ENCODE measurements at places on chromosomes 3 and 15.
A peak's percentile ranks its signal among the peaks of the same experiment; 100 is the strongest.

GRCh38 chr3:169278092-169278491 is 385.4 kb downstream of the MECOM start:
- DNase-seq: no peak

GRCh38 chr3:142165194-142165593 is 15.8 kb upstream of the TFDP2 start:
- DNase-seq: no peak

- no peak for DNase-seq
Measured at GRCh38 chr15:80105193-80105592, 45.7 kb downstream of the ZFAND6 start.

DNA sequence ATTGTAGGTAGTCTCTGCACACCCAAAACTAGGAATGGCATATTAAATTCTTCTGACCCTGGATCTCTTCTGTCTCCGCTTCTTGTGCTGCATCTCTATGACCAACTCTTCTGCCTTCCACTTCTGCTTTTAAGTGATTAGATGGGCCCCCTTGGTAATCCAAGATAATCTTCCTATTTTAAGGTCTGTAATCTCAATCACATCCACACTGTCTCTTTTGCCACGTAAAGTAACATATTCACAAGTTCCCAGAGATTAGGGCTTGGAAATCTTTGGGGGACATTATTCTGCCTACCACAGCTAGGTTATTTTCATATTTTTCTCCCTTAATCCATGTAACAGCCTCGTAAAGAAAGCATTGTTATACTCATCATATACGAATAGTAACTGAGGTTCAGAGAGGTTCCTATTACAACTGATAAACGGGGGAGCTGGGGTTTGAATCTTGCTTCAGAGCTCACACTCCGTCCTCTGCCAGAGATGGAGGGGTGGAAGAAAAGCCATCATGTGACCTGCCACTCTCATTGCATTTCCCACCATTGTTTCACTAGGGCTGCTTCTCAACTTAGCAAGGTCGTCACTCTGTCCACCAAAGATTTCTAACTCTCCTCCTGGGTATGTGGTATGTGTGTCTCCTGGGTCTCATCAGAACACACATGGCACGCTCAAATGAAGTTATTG is 6.6 kb upstream of the CD47 start:
- no peak for DNase-seq

DNA sequence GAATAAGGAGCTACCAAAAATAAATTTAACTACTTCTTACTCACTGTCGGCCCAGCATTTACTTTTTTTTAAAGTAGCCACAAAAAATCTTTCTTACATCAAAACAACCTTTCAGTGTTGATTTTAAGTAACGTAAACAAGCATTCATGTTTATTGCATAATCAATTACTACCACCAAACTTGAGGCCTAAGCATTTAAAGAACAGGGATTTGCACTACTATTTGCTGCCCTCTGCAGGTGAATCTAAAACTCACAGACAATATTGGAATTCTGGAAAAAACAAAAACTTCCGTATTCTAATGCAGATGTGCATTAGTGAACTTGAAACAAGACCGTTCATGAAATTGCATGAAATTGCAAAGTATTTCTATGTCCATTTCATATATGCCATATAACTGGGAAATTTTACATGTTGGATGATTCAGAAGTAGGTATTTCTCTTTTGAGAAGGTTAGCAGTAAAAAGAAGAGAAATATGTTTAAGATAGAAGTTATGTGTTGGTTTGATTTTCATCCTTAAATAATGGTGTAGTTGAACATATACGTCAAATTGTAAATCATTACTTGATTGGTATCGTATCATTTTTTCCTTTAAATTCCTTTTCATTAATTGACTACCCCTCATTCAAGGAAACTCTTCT is 55.6 kb downstream of the CGGBP1 start:
- no peak for DNase-seq

DNA sequence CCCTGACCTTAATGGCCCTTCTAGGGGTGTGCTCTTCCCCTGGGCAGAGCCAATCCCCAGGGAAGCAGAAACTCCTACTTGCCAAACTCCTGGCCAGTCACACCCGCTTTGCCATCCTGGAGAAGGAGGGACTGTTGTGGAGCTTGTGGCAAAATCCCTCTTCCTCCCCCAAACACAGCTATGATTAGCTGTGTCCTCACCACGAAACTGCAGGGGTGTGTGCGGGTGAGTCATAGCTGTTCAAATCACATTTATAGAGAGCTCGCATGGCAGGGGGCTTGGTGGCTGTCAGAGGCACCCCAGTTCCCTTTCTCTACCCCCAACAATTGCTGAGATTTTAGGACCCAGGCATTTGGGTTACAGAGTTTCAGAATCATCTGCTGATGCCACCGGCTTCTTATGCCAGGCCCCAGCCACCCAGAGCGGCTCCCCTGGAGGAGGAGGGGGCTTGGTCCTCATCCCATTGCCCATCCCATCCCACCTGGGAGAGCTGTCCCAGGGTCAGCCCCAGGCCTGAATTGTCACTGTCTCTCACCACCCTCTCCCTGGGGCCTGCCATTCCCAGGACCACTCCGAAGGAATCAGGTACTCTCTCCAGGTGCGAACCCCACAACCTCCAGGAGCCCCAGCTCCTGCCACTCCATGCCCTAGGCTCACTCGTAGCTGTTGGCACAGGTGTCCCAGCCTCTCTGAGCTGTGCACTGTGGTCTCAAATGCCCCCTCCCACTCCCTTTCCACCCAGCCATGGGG is 28.8 kb upstream of the MAGEF1 start:
- no peak for DNase-seq

DNA sequence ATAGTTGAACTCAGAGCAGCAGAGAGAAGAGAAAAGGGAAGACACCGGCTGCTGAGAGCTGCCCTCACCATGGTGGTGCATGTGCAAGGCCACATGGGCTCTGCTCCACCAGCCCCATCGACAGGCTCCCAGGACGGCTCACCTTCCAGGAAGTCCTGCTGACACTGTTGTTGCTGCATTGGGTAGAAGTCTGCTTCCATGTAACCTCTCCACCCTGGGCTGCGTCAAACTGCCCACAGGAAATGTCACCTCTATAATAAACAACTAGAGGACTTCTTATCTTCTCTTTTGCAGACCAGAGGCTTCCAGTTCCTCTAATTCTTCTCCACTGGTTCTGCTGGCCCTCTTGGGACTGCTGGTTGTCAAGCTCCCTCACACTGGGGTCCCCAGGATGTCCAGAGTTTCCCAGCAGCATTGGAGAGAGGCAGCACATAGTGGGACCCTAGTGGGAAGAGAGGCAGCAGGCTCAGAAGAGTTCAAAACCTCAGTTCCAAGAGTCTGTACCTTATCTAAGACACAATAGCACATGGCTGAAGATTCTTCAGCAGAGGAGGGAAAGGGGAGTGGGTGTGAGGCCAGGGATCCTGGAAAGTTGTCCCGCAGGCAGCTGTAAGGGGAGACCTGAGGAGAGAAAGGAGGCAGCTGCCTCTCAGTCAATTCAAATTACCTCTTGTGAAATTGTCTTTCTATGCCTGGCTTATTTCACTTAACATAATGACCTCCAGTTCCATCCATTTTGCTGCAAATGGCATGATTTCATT is 5.8 kb upstream of the CCR3 start:
- DNase-seq: no peak

- DNase-seq: no peak
Measured at GRCh38 chr3:187979564-187979963, 174.4 kb upstream of the LPP start.

DNA sequence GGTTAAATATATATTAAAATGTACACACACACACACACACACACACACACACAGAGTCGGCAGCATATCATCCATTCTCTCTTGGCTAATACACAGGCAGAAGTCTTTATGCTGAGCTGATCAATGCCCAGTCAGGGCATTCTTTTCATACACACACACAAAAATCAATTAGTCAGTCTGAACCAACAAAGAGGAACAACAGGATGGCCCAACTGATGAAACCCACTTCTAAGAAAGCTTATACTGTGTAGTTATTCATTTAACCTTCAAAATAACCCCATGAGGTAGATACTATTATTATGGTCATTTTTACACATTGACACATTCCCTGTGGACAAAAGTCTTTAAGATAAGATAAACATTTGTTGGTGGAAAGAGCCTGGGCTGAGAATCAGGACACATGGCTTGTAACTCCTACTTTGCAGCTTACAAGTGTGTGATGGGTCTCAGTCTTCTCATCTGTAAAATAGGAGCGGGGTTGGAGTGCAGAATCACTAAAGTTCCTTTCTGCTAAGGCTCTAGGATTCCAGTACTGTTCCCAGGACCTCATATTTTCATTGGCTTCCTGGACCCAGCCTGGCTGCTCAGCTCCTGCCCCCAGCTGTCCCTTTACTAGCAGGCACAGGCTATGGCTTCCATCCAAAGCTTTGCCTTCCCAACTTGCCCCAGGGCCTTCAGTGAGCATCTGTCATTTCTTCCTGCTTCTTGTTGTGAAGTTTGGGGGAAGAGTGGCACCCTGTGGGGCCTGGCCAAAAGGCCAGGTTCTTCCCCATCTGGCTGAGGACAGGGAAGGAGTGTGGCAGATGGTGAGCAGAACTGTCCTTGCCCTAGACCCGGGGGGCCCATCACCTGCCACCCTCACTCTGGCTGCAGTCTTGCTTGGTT is 27.2 kb upstream of the GLCE start:
- DNase-seq: no peak

GRCh38 chr15:68412218-68412617 is 19.7 kb downstream of the ITGA11 start:
- no peak for DNase-seq

DNA sequence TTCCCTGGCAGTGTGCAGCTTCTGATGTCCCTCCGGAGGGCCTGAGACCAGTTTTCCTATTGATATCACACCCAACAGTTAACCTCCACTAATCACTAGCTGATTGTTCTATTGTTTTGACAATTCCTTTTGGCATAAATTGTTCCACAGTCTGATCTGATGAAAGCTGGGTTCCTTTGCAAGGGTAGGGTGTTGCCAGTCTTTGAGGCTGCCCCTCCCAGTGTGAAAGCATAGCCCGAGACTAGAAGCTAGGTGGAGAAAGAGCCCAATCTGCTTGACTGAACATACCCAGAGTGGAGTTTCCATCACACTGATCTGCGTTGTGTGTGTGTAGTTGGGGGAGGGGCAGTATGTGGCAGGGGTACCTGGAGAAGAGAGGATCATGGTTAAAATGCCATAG is 10.3 kb upstream of the PRICKLE2 start:
- DNase-seq: no peak

DNA sequence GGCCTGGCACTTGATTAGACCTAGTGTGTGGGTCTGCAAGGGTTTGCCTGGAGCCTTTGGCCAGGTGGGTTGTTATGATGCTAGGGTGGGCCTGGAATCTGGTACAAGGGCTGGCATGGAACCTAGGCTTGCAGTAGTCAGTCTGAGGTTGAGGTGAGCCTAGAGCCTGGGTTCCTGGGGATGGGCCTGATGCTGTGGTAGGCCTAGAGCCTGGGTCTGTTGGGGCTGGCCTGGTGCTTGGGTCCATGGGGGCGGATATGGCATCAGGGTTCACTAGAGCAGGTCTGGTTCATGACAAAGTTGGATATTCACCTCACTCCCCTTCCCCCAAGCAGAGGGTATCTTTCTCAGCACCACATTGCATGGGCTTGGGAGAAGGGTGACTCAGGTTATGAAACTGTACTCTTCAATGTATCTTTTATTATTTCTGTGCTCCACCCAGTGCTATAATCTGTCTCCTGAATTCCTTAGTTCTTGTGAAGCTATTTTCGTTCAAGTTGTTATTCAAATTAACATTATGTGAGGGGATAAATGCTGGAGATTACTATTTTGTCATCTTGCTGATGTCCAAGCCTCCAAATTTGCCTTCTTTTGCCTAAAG is 274.4 kb downstream of the NFKBIZ start:
- DNase-seq: no peak

- no peak for DNase-seq
Measured at GRCh38 chr15:40828447-40829036, at the start of gene PPP1R14D. PPP1R14D (minus strand) TSS chr15:40828708; CDS start chr15:40828641, 67 bp downstream.

- DNase-seq: peak; percentile 65
Measured at GRCh38 chr3:52705688-52706686, at the start of the genes GLT8D1 and SPCS1. GLT8D1 (minus strand) TSS chr3:52705791; CDS start chr3:52700460, 5,331 bp downstream. SPCS1 (plus strand) TSS chr3:52706106; CDS start chr3:52706247, 141 bp downstream.

DNA sequence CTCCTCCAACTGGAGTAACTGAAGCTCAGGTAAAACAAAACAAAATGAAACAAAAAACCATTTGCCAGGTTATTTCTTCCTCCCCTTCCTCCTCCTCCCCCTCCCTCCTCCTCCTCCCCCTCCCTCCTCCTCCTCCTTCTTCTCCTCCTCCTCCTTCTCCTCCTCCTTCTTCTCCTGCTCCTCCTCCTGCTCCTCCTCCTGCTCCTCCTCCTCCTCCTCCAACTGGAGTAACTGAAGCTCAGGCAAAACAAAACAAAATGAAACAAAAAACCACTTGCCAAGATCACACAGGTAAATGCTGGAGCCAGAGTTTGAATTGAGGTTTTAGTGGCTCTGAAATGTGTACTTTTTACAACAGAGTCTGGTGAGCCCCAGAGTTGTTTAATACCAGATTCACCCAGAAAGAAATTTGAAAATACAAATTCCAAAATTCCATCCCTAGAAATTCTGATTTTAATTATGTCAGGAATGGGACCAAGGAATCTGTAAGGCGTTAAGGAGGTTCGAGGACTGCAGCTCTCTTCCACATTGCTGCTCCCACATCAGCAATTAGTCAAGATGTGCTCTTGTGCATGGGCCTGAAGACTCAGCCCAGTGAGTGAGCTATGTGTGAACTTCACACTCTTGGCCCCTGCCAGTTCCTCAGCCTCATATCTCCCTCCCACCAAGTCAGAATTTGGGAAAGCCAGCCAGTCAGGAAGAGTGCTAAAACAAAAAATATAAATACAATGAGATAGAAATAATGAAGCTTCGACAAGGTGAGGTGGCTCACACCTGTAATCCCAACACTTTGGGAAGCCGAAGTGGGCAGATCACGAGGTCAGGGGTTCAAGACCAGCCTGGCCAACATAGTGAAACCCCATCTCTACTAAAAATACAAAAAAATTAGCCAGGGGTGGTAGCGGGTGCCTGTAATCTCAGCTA is 31.6 kb upstream of the ZNF770 start:
- DNase-seq: no peak

DNA sequence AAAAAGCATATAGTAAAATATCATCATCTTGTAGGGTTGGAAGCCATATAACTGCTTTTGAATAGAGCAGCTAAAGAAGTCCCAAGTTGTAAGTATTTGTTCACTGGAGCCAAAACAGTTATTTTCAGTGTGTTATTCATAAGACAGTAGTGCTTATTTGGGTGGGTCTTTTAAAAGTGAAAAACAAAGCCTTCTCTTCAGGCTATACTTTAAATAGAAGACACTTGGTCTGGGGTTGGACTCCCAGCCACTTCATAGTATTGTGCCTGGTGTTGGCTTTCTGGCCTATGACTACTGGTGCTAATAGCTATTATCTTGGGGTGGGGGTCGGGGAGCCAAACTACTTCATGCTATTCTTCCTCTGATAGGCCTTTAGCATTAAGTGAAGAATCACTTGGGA is 135.2 kb downstream of the SLC25A26 start:
- no peak for DNase-seq

GRCh38 chr3:195180490-195181112 is 90.4 kb downstream of the XXYLT1 start:
- no peak for DNase-seq

GRCh38 chr3:107493134-107493533 is 29.6 kb upstream of the BBX start:
- DNase-seq: no peak

GRCh38 chr15:99721104-99721778 is 12.0 kb downstream of the LYSMD4 start:
- DNase-seq: no peak

Measured in stimulated activated CD8-positive, alpha-beta memory T cell treated with anti-CD3 and anti-CD28 coated beads, Interleukin-7, amount 100 ng/mL, for 1 hour (primary cell).